ENCODE measurements at places on chromosomes 3 and 15.

- DNase-seq = no peak
Observed at GRCh38 chr3:41362638-41363559, 163.6 kb downstream of the CTNNB1 start.

DNA sequence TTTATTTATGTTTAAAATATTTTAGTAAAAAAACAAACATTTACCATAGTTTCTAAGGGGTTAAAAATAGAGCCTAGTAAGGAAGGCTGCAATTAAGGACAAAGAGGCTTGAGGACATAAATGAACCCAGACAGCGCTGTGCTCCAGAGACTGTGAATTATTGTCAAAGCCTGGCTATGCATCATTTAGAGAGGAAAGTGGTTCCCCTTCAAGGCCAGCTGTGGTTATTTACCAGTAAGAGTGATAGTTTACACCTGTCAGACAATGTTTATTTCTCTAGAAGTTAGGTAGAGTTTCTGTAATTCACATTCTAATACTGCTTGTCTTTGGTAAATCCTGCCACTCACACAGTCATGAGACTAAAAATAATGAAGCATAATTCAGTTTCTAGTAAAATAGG, 32.4 kb upstream of the PIK3R4 start:
- DNase-seq = no peak

GRCh38 chr15:87269566-87269965, 987.0 kb downstream of the NTRK3 start:
- no peak for DNase-seq

DNA sequence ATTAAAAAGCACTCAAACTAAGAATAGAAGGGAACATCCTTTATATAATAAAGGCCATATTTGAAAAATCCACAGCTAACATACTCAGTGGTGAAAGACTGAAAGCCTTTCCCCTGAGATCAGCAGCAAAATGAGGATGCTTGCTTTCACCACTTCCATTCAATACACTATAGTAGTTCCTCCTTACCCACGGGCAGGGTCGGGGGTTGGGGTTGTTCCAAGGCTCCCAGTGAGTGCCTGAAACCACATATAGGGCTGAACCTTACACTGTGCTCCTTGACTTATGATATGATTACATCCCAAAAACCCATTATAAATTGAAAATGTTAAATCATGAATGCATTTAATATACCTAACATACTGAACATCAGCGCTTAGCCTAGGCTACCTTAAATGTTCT, 37.7 kb downstream of the ALDH1L1 start:
- no peak for DNase-seq

DNA sequence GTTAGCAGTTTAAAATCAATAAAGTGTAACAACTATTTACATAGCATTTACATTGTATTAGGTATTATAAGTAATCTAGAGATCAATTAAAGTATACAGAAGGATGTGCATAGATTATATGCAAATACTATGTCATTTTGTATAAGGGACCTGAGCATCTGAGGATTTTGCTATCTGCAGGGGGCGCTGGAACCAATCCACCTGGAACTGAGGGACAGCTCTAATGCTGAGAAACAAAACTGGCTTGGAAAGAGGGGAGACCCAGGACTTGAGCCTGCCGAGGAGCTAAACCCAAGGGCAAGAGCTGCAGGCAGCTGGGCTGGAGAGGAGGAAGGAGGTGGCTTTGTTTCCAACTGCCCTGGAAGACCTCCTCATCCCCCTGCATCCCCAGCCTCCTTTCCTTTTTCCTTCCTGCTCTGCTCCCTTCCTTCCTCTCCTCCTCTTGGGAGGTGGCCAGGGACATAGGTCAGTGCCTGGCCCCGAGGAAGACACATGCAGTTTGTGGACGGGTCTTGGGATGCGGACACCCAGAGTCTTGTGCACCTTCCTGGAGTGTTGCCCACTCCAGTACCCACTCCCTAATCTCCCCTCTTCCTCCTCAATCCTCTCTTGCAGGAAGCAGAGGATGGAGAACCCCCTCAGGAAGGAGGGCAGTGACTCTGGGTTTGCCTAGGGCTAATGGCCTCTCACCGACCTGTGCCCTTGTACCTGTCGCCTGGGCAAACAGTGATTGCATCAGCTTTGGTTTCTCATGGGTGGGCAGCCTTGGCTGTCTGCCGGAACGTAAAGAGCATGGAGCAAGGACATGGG, 825 bp upstream of the RTP3 start:
- no peak for DNase-seq

DNA sequence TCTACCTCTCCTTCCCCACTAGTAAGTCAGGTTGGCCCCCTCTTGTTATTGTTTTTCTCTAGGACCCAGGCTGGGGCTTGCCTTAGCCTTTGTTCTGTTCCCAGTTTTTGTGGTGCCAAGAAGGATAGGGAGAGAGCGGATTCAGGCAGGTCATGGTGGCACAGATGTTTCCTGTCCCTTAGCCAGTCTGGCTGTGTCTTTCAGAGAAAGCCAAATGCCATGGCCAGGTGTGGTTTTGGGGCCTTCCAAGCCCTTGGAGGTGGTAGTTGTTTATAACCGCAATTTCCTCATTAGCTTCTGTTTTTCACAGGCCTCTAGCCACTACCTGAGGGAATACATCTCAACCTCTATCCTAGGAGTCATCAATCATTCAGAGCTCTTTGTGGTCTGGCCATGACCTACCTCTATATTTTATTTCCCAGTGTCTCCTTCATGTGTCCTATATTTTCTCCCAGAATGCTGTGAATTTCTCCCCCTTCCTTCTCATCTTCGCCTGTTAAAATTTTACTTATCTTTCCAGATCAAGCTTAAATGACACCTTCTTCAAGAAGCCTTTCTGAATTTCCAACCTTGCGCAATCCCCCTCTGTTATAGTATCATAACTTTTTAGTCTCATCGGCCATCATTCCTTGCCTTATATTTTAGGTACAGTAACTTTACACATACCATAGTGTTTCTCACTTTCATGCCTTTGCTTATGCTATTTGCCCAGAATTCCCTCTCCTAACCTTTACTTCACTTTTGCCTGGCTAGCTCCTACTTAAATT, 38.2 kb downstream of the TIMP4 start:
- no peak for DNase-seq

DNA sequence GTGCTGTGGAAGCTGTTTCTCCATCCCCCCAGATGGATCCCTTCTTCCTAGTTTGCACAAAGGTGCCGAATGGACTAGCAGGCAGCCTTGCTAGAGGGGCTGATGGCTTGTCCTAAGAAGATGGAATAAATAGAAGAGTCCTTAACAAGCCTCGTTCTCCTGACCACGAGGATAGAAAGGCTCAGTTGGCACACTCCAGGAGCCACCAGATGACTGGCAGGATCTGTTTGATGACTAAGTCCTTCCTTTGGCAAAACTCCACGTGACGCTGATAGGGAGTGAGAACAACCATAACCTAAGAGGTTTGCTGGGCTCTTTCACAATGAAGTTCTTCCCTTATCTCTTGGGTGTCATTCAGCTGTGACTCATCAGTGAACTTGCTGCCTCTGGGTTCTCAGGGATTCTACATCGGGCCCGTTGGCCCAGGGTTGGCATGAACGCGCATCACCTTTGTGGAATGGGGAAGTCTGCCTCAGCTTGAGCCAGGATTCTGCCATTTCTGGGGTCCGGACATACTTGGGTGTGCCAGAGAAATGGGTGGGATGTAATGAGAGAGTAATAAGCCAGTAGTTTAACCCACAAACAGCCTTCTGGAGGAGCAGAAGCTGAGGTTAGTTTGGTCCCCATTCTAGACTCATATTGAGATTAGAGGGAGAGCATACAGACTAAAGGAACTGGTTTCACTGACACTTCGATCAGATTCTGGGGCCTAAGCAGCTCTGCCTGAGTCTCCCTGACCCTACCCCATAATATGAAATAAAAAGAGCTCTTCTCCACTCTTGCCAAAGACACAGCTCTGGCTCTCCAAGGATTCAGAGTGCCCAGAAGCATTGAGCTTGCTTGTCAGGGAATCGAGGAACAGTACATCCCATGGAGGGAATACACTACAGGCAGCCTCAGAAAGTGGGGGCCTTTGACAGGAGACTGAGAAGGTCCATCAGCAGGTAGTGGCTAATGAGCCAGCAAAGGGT, 2.0 kb upstream of the MELTF start:
- peak; percentile 49 for DNase-seq

DNA sequence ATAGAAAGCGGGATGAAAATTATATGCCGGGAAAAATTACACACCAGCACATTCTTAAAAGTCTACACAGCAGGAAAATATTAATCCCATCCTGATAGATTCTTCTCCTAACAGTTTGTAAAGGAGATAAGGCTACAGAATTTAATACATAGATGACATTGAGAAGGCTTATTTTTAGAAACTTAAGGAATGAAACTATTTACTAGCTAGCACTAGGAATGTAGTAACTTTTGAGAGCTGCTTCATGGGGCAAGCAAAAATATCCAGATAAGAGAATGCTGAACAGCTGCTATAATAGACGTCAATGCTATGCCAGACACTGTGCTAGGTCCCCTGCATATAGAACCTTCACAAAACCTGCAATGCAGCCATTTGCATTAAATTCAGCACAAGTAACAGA, 912.7 kb upstream of the NR2F2 start:
- DNase-seq = no peak

GRCh38 chr15:39699516-39700374, 82.9 kb downstream of the FSIP1 start:
- DNase-seq = no peak

GRCh38 chr15:48596841-48597240, 48.7 kb downstream of the FBN1 start:
- DNase-seq = no peak

DNA sequence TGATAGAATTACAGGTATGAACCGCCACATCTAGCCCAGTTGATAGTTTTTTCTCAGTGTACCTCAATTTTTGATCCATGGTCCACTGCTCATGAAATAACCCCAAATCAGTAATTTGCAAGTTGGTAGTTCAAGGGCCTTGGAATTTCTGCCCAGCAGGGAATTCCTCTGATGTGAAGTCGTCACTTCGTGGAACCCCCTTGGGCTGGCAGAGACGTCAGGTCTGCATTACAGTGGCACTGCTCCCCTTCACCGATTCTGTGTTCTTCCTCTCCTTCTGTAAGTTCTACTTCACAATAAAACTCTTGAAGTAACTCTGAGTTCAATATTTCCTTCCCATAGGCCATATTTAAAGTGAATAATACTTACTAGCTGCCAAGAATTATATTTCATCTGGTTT, 881.0 kb downstream of the OTOL1 start:
- no peak for DNase-seq

- DNase-seq = no peak
Observed at GRCh38 chr15:83980637-83981036, 254.9 kb upstream of the GOLGA6L4 start.

DNA sequence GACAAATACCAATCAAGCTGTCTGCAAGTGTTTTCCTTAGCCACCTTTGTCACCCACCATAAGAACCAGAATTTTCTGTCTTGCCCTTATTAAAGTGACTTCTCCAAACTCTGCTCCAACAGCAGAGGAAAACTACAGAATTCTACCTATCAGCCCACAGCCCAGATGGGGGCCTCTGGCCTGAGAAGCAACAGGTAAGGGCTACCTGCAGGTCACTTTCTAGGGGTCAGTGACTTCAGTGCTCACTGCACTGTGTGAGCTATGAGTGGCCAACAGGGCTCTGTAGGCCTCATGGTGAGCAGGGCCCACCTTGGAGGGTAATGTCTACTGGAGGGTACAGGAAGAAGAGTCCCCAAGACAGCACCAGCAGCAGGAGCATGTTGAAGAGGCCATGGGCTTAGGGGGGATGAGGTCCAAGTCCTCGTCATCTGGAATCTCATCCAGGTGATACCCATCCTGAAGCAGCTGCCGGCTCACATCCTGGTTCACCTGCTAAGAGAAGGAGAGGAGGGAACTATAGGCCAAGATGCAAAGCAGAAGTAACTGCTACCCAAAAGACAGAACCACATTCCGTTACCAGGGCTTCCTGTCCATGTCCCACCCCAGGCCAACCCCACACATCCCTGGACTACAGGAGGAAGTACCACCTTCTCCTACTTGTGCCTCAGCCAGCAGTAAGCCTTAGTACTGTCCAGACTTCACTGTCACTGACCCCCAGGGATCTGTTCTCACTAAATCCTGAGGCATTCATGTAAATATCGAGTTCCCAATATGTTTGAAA, 4.2 kb downstream of the FAM219B start:
- DNase-seq = no peak

DNA sequence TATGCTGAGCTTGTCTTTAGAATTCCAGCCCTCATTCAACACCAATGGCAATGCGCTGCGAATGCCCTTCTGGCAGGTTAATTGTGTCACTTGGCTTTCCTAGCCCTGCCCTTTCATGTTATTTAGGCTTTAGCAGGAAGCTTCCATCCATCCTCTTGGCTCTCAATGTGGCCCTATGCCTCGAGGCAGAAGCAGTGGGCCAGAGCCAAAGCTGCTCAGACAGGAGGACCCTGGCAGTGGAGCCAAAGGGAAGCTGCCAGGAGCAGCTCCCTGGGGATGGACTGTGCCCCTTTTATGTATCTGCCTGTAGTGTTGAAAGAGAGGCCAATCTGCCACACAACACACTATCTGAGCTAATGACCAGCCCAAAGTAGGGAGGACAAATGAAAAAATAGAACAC, 376.4 kb downstream of the CTNNB1 start:
- DNase-seq = no peak

GRCh38 chr15:31147456-31147855, 45.9 kb upstream of the TRPM1 start:
- DNase-seq = no peak

GRCh38 chr15:38186507-38186906, 66.1 kb upstream of the SPRED1 start:
- DNase-seq = no peak

GRCh38 chr3:138835397-138835757, 649 bp upstream of the PIK3CB start:
- DNase-seq = no peak

DNA sequence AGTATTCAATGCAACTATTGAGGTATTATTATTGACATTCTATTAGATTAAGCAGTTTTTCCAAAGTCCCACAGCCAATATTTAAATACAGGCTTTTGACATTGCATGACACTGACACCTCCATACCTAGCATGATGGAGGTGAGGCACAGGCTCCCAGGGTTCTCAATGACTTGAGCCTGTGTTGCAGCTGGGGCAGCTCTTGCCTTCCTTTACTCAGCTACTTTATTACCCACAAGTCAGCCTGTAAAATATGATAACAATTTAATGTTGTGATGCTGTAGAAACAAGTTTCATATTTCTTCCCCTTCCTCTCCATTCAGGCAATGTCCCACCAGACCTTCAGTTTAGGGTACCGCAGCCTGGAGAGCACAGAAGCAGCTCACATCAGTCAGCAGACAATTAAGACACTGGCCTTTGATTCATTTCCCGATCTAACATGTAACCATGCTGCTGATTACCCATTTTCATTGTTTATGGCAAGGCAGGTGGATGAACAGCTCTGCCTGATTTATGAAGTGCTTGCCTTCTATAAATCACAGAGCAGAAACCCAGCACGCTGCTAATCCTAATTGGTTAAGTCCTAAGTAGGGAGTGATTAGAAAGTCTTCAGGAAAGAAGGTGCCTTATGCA, 826.1 kb downstream of the AGBL1 start:
- no peak for DNase-seq

- DNase-seq = no peak
Observed at GRCh38 chr3:135851201-135852081, 114.1 kb upstream of the PPP2R3A start.

- DNase-seq = no peak
Observed at GRCh38 chr3:188064831-188065493, 89.0 kb upstream of the LPP start.

GRCh38 chr15:69663441-69663840, 210.8 kb downstream of the RPLP1 start:
- no peak for DNase-seq

All from brain pericyte (primary cell).